WTC11 (cell line): ENCODE measurements at places on chromosomes 2 and 18. TPM values are rescaled to one million over a fixed set of nuclear protein-coding genes. Genes with fewer than 3 reads are reported as not detected.
A peak's percentile ranks its signal among the peaks of the same experiment; 100 is the strongest.

The FAP gene
- total RNA-seq = 0.21 TPM in 1 of 3 replicates, not detected in the others

The GPR55 gene
- not detected in 3 replicates for total RNA-seq

The ZRANB3 gene
- 15.9 to 19.5 TPM (median 18.9 TPM) in 3 replicates for total RNA-seq

The CFC1 gene
- not detected in 3 replicates for total RNA-seq

DNA sequence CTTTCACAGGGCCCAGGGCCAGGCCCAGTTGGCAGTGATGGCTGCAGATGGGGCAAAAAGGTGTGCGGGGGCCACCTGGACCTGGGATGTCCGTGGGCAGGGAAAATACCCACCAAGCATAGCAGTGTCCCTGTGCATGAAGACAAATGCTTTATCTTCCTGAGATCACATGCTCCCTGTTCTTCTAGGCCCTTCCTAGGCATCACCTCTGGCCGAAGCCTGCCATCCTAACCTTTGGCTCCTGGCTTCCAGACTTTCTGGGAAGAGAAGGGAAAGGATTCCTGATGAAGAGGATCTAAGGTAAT lies 105.0 kb upstream of the SMAD2 start:
- DNase-seq = no peak

DNA sequence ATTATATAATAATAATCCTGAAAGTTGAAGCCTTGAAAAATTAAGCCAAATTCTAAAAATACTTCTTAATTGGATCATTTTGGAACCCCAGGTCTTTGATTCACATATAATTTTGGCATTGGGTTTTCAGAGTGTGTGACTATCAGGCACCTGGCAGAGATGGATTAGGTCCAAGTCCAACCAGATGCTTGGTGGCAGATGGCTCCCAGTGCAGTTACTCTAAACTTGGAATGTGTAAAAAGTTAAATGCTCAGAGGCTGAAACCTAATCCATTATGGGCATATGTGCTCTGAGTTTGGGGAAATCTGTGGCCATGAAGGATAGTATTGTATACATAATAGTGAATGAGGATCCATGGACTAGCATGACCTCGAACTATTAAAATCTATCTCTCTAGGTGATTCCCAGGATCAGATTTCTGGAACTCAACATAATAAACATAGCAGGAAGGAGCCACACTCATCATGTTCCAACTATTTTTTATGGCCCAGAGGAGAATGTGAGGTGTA lies 333.0 kb downstream of the RPRM start:
- no peak for DNase-seq

GRCh38 chr2:140843186-140843585 lies 1287.6 kb downstream of the LRP1B start:
- no peak for DNase-seq

DNA sequence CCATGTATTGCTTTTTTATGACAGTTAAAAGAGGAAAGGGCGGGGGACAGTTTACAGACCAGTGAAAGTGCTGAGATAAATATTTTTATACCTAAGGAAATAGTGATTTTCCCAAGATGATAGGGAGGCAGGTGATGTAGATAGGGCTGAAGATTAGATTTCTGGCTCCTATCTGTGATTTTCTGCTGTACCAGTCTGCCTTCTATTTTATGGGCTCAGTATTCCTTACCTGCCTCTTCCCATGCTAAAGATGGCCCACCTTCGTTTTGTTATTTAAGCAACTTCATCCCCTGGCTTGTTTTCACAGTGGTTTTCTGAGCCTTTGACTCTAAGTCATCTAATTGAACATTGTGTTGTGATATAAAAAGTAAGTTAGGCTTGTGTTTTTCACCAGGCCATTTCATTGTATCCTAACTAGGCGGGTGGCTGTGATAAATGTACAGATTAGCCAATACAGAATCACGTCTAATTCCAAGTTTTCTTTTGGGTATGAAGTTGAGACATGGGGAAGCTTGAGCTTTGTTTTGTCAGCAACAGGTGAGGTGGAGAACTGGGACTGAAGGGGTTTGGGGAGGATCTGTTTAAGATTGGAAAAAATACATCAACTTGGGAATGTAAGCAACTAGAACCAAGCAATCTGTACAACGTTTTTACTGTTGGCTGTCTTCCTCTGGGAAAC lies 5.2 kb downstream of the RPL37A start:
- DNase-seq = no peak

- no peak for DNase-seq
Observed at GRCh38 chr18:60259052-60259681, 113.4 kb downstream of the MC4R start.

GRCh38 chr18:9109523-9109922 lies 7.0 kb downstream of the NDUFV2 start:
- no peak for DNase-seq

DNA sequence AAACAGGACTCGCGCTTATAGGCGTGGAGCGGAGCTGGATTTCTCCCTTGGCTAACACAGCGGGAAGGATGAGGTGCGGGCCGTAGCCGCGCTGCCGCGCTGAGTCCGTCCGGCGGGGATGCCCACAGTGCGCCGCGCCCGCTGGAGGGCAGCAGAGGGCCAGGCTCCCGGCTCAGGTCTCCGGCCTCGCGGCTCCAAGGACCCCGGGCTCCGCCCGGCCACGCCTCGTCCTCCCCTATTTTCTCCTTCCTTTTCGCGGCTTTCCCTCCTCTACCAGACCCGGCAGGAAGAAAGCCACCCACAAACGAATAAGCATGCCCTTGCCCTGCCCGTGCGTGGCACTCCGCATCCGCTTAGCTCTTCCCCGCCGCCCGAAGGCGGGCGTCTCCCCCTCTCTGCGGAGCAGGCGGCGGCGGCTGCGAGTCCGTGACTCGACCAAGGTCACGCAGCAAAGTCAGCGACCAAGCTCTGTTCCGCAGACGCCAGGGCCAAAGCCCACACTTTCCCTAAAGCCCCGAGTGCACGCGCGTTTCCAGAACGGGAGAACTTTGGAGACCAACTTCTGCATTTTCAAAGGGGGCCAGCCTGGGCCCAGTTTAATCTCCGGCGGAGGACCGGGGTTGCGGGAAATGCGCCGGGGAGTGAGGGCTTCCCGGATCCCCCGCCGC lies 48.5 kb downstream of the KCNIP3 start:
- peak; percentile 89 for DNase-seq

DNA sequence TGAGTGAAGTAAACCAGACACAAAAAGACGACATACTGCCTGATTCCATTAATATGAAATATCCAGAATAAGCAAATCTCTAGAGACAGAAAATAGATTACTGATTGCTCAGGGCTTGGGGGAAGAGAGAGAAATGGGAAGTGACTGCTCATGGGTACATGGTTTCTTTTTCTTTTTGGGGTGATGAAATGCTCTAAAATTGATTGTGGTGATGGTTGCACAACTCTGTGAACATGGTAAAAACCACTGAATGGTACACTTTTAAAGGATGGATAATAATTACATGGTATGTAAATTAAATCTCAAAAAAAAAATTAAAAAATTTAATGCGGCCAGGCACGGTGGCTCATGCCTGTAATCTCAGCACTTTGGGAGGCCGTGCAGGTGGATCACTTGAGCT lies 39.3 kb downstream of the RPL31 start:
- no peak for DNase-seq

DNA sequence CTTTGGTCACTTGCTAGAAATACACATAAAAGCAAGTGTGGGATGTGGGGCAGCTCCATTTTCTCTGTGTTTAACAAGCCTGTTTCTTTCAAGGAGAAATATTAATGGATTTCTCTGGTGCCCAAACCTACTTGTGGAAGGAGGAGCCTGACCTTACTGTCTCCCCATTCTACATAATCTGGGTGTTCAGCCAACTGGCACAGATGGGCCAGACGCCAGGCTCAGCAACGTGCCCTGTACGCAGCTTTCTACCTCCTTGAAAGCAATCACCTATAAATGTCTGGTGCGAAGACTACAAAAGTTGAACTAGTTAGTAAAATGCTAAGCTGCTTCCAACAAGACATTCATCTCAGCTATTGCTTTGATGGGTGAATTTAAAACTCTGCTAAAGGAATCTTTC lies 33.2 kb upstream of the MYO3B start:
- DNase-seq = no peak

GRCh38 chr18:48342581-48342980 lies 66.6 kb downstream of the ZBTB7C start:
- DNase-seq = no peak

DNA sequence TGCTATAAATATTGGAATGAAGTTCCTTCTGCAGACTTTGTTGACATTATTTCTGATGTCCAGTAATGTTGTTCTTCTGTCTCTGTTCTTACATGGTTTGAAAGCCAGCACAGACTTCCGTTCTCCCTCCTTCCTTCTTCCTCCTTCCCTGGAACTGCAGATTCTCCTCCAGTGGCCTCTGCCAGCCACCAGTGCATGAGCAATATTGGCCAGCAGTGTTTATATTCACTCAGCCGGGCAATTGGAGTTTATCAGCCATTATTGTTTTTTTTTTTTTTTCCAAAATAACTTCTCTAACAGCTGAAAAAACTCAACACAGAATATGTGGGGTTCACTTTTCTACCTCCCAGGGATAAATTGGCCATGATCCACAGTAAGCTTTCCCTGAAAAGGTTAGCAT lies 86.8 kb downstream of the ADCYAP1 start:
- no peak for DNase-seq
